Anterior cingulate cortex (tissue), 58 donors: ENCODE measurements at places on chromosomes 4 and X.

GRCh38 chrX:1727531-1728027, 112.7 kb downstream of the ASMT start:
- no peak for DNase-seq

DNA sequence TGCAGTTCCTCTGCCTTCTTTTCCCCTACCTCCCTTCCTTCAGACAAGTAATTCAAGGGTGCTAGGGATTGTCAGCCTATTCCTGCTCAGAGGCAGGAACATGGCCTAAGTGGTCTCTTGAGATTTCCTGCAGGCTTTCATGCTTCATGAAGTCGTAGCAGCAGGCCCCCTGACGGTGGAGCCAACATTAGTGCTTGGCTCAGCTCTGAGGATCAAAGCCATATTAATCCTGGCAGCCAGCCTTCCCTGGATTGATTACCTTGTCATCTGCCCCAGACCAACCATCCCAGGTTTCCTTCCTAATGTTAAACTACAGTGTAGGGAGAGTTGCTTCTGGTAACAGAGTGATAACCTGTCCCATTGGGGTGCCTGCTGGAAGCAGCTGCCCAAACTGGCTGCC, 84.1 kb downstream of the SLC16A2 start:
- no peak for DNase-seq

DNA sequence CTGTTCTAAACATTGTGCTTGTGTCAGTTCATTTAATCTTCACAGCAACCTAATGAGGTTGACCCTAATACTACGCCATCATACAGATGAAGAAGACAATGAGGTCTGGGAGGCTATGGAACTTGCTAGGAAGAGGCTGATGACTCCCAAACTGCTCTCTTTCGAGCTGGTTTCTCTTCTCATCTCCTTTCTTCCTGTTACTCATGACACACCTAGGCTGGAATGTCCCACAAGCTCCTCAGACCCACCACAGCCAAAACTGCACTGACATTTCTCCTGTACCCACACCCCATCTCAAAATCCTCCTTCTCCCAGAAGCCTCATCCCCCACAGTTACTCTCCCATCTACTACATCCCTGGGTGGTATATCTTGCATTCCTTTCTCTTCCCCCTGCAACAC, 27.4 kb upstream of the PJA1 start:
- no peak for DNase-seq

GRCh38 chr4:74919783-74920182, 13.1 kb upstream of the PARM1 start:
- DNase-seq, result no peak

DNA sequence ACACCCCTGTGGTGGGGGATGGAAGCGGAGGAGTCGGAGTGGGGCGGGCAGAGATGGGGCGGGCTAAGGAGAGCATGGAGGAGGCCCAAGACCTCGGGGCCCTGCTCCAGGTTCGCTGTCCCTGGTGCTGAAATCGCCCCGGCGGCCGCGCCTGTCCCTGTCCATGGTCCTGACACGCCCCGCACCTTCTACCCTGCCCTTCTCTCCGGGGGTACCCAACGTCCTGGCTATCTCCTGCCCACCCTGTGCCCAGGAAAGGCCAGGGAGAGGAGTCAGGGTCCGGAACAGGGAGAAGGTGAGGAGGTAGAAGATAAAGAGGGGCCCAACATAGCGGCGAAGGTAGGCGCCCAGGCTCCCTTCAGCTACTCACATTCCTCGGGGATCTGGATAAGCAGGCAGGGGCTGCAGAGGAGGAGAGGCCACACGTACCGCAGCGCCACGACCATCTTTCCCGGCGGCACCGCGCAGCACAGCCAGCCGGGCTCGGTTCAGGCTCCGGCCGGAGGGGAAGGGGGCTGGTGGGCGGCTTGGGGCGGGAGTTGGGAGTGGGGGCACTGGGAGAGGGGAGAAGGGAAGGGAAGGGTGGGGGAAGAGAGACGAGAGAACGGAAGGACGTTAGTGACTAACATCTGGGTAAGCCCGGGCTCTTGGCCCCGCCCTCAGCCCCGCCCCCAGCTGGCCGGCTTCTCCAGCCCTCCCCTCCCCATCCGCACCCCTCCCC, 10.4 kb downstream of the L1CAM start:
- peak; percentile 11 for DNase-seq

- DNase-seq, result no peak
Measured at GRCh38 chr4:20318909-20319277, 67.2 kb downstream of the SLIT2 start.

- no peak for DNase-seq
Measured at GRCh38 chrX:63812823-63813222, 27.8 kb upstream of the ARHGEF9 start.

- no peak for DNase-seq
Measured at GRCh38 chrX:18449236-18449635, 23.8 kb downstream of the CDKL5 start.

DNA sequence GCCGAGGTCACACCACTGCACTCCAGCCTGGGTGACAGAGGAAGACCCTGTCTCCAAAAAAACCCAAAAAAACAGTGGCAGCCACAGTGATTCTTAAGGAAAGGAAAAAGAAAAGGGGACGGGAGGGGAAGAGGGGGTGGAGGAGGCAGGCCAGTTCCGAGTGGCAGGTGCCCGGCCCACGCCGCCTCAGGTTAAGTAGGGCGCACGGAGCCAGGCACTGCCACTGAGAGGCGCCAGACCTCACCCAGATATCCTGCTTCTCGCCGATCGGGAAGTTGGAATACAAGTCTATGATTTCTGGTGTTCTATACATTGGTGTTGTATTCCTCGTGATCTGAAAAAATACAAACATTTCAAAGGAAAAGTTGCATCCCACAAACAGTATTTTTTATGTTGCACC, 35.9 kb downstream of the GAK start:
- no peak for DNase-seq

GRCh38 chrX:105527759-105528158, 294.6 kb upstream of the NRK start:
- DNase-seq, result no peak

- no peak for DNase-seq
Measured at GRCh38 chrX:66191563-66191962, 27.5 kb downstream of the HEPH start.

GRCh38 chr4:168383510-168383909, 65.0 kb upstream of the DDX60 start:
- DNase-seq, result no peak

DNA sequence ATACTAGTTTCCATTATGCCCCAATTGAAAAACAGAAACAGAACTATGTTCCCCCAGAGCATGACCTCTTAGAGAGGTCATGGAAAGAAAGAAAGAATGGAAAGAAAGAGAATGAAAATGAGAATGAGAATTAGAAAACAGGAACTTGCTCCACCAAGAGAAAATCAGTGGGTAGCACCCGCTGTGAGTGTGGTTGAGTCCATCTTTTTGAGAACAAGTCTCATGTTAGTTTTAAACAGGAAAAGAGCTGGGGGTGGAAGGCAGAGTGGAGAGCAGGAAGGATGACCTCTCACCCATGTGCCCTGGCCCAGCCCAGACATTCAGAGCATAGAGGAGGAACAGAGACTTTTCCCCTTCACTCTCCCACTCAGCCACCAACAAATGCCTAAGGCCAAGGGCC, 4.9 kb downstream of the GSX2 start:
- no peak for DNase-seq

DNA sequence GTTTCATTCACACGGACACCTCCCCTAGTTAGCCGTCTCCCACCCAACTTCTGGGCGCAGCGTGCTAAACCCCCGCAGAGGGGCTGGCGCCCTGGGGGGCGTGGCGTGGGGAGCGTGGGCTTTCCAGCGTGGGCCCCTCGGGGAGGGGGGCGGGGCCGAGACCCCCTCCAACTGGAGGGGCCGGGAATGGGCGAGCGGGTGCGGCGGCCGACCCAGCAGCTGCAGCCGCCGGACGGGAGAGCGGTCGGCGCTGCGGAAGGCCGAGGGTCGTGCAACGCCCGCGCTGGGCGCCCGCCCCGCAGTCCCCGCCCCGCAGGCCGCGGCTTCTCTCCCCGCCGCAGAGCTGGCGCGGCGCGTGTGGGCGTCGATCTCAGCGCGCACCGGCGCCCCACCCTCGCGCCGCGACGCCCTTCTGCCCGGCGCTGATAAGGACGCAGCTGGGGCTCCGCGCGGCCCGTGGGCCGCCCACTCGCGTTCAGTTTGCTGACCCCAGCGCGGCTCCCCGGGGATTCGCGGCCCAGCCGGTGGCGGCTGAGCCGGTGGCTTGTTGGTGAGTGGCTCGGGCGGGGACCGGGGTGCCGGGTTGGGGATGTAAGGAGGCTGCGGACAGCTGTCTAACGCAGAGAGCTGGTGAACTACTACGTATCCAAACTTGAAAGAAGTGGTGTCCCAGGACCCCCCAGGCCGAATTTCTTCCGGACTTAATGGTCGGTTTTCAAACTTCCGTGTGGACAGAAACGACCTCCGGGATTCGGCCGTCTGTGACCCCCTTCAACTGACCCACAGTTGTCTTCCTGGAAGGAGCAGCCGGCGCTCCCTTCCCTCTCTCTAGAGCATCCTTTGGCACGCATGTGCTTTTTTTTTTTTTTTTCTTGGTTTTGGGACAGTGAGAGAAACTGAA, 1.5 kb downstream of the FHDC1 start:
- no peak for DNase-seq

DNA sequence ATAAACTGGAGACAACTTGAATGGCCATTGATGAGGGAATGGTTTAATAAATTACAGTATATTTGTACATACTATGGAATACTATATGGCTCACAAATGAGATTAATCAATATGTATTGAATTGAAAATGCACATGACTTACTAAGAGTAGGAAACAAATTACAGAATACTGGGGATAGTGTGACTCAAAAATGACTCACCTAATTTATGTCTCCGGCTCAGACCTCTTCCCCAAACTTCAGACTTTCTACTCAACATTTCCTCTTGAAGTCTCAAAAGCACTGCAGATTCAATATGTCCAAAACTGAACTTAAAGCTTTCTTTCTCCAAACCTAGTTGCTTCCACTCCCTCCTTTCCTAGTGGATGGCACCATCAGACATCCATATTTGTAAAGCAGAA, 28.8 kb upstream of the GRIA3 start:
- DNase-seq, result no peak

DNA sequence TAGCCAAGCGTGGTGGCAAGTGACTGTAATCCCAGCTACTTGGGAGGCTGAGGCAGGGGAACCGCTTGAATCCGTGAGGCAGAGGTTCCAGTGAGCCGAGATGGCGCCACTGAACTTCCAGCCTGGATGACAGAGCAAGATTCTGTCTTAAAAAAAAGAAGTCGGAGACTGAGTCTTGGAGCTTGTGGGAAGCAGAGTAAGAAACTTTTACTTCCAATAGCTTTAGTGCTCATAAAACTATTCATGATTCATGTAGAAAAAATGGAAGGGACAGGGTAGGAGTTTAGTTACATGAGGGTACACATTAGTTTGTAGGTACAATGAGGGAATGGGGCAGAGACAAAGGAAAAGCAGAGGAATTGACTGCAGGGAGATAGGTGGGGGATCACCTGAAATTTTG, 19.3 kb downstream of the RAP2C start:
- DNase-seq, result no peak

DNA sequence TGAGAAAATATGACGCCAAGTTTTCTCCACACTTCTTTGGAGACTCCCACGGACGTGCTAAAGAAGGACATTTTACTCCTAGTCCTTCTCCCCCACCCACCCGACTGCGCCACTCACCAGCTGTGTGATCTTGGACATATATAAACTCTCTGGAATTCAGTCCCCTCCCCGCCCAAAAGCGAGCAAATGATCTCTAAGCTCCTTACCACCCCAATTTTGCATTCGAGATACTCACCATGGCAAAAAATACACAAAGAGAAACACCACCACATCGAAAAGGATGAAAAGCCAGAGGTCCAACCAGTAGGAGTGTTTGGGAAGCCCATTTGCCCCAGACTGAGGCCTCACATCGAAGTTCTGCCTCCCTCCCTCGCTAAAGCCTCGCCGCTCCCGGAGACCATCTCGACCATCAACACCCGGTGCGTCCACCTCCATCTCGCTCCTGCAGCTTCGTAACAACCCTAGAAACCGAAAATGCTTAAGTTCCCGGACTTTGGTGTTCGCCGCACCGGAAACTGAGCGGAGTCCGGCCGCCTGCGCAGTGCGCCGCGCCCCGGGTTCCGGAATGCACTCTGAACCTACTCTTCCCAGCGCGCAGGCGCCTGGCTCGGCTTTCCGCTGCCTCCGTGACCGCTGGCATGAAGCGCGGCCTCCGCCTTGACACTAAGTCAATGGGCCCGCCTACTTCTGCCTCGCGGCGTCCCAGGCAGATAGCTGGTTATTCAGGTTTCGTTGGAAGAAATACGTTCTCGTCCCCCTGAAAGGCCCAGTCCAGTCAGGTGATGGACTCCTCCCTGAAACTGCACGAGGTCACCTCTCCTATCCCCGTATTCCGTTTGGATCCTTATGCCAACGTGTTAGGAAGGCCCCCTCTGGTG, 21.6 kb downstream of the FABP2 start:
- DNase-seq, result no peak

GRCh38 chr4:162706051-162706450, 460.6 kb downstream of the NAF1 start:
- DNase-seq, result no peak

- DNase-seq, result no peak
Measured at GRCh38 chr4:74473155-74473811, 28.3 kb downstream of the AREG start.

DNA sequence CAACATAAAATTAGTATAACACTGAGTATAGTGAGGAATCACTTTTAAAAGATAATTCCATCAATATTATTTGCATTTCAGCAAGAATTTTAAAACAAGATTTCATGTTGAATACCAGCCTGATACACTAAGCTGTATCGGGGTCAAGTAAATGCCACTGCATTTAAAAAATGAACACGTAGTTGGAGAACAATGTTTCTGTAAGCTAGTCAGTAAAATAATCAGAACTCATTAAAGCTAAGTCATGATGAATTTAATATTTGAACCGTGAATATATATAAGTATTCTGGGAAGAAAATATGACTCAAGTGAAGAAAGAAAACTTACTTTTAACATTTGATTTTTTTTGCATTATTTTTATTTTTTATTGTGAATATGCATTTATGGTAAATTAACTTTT, 611.0 kb upstream of the PABPC4L start:
- DNase-seq, result no peak

DNA sequence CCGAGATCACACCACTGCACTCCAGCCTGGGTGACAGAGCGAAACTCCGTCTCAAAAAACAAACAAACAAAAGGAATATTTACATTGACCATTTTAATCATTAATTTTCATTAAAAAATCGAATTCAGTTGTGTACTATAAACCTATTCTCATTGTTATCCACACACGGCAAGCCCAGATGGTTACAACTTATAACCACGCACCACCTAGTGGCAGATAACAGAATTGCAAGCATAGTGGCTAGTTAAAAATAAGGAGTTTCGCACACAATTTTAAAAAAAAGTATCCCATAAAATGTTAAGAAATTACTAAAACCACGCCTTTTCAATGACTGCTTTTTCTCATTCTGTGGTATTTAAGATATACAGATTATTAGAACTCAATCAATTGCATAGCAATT, 25.4 kb downstream of the MBNL3 start:
- DNase-seq, result no peak

DNA sequence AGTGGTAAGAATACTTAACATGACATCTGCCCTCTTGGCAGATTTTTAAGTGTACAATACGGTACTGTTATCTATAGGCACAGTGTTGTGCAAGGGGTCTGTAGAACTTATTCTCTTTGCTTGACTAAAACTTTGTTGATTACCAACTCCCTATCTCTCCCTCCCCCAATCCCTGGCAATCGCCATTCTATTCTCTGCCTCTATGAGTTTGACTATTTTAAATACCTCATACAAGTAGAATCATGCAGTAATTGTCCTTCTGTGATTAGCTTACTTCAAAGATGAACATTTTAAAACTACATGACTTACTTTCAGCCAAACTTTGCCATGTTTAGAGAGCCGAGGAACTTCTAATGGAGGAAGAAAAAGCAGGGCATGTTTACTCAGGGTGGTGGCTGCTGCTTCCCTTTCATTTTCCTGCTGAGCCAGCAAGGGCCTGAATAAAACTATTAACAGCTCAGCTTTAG, 62.4 kb downstream of the APOO start:
- no peak for DNase-seq
